RPMI7951 (cell line): ENCODE measurements at places on chromosomes 2 and 18.

- DNase-seq = peak; percentile 21
Measured at GRCh38 chr2:165791421-165792103, 2.5 kb downstream of the GALNT3 start.

- no peak for DNase-seq
Measured at GRCh38 chr18:31102025-31102684, at the start of gene DSC2. Gene DSC2 (minus strand): TSS chr18:31102421. CDS start chr18:31101971, 450 bp downstream.

DNA sequence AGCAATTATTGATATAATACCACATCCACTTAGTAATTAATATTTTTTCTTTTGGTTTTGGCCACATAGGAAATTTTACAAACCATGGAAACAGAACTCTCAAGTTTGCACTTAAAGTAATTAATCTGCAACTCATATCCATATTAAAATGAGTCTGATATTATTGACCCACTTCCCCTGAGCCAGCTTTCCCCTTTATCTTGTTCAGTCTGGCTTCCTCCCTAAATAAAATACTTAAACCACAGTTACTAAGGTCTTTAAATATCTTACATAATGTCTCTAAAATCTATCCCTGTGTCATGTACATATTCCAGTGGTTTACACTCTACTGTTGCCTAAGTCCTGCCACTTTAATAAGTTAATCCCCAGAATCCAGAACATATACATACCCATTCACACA lies 564.9 kb upstream of the FSHR start:
- no peak for DNase-seq

DNA sequence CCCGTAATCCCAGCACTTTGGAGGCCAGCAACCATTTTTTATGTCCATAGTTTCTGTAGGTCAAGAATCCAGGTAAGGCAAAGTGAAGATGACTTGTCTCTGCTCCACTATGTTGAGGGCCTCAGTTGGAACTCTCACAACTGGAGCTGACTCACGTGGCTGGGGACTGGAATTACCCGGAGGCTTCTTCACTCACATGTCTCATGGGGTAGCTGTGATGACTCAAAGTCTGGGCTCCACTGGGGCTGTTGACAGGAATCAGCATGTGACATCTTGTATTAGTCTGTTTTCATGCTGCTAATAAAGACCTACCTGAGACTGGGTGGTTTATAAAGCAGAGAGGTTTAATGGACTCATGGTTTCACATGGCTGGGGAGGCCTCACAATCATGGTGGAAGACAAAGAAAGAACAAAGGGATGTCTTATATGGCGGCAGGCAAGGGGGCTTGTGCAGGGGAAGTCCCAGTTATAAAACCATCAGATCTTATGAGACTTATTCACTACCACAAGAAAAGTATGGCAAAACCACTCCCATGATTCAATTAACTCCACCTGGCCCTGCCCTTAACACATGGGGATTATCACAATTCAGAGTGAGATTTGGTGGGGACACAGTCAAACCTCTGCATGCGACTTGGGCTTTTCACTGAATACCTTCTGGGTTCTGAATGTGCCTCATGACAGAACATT lies 7.8 kb upstream of the PPP1R1C start:
- DNase-seq = peak; percentile 92

DNA sequence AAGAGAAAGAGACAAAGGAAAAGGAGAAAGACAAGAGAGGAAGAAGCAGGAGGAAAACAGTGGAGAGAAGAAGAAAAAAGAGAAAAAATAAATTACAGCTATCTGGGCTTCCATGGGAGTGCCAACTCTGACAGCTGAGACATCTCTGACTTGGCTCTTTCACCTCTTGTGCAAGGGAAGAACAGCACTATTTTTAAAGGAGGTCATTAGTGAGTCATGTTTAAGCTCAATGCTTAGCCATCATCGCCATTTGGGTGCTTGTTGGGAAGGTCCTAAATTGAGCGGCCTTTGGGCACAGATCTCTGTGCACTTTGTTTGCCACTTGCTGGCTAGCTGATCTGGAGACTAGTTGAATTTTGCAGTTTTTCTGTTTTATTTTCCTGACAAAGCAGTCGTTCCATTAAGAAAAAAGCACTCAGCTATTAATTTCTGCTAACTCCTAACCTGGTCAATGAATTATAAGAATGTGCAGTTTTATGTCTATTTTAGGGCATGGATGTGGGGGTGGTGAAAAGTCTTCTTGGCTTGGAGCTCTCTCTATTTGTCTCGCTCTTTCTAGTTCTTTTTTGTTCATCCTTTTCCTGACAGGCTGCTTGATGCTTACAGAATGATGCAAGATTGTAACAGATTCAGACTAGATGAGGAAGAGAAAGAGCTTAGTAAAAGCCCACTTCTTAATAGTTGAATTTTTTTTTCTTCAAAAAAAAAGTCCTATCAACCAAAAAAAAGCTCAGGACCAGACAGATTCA lies 231.5 kb downstream of the SLC8A1 start:
- DNase-seq = peak; percentile 84

DNA sequence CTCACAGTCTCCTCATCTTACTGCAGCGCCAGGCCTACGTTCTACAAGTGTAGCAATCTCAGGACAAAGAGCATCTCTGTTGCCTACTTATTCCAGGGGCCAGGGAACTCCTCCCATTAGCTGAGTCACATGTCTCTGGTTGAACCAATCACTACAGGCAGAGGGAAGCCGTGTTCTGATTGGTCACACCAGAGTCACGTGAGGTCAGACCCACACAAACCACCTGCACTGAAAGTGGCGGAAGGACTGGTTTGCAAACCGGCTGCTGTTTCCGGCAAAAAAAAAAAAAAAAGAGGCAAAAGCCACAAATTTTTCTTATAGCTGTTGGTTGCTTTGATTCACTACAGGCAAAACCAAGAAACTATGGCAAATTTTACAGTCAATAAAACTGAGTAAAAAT lies 21.9 kb upstream of the USP14 start:
- peak; percentile 17 for DNase-seq

DNA sequence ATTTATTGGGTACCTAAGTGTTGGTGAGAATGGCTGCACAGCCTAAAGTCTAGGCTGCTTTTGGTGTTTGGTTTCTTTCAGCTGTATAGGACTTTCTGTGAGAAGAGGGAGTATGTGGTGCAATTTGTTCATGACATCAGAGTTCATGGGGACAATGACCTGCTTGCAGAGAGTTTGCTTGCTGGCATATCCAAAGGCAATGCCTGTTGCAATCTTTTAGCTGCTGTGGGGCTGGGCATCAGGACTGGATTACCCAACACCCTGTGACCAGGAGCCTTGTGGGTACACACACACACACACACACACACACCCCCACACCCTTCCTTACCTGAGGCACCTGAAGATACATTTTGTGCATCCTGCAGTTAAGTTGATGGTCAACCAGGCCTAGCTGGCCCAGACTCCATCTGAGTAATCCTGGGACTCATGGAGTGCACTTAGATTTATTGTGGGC lies 68.4 kb downstream of the LIPG start:
- DNase-seq = no peak

- no peak for DNase-seq
Measured at GRCh38 chr18:21230436-21230835, 11.6 kb upstream of the GREB1L start.

DNA sequence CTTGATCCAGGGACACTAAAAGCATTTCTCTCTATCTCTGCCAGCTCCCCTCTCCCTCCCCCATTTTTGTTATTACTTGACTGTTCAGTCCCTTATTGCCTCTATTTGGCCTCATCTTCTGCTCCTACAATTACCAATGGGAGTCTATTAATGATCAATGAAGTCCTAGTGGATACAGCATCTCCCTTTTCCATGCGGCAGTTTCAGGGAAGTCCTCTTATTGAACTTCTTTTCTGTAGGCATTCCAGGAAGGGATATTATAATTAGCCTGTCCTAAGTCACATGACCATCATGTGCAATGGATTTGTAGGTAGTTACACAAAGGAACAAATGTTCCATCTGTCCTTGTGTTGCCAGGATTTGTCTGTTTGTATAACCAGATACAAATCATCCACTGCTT lies 495.1 kb upstream of the CNTNAP5 start:
- DNase-seq = no peak

- no peak for DNase-seq
Measured at GRCh38 chr2:126778561-126779501, 119.9 kb upstream of the TEX51 start.

- no peak for DNase-seq
Measured at GRCh38 chr2:1640301-1641135, 103.8 kb downstream of the PXDN start.

GRCh38 chr2:86704459-86704971 lies 15.6 kb upstream of the RMND5A start:
- peak; percentile 87 for DNase-seq

DNA sequence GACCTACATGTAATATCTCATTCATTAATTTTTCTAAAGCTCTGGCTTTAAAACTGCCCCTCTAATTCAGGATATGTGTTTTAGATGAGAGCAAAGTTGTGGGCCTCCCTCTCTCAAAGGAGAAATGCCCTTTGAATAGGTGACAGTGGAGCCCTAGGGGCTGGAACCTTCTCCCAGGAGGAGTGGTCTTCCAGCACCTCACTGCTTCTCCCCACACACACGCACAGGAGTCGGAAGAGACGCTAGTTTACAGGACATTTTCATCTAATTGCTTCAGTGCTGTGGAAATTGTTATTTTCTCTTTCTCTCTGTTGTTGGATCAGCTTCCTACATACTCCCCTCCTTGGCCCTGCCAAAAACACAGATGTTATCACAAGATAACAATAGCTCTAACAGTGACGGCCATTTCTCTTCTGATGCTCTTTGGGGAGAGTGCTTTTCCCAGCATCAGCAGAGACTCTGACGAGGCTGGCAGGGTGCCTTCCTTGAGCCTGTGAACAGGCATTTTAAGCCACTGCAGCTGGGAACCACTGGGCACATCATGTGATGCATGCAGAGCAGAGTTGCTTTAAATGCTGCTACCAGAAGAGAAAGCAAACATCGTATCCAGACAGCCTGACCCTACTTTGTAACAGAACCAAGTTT lies 209.4 kb upstream of the SP5 start:
- no peak for DNase-seq
